ENCODE measurements at places on chromosomes 16 and 17.

DNA sequence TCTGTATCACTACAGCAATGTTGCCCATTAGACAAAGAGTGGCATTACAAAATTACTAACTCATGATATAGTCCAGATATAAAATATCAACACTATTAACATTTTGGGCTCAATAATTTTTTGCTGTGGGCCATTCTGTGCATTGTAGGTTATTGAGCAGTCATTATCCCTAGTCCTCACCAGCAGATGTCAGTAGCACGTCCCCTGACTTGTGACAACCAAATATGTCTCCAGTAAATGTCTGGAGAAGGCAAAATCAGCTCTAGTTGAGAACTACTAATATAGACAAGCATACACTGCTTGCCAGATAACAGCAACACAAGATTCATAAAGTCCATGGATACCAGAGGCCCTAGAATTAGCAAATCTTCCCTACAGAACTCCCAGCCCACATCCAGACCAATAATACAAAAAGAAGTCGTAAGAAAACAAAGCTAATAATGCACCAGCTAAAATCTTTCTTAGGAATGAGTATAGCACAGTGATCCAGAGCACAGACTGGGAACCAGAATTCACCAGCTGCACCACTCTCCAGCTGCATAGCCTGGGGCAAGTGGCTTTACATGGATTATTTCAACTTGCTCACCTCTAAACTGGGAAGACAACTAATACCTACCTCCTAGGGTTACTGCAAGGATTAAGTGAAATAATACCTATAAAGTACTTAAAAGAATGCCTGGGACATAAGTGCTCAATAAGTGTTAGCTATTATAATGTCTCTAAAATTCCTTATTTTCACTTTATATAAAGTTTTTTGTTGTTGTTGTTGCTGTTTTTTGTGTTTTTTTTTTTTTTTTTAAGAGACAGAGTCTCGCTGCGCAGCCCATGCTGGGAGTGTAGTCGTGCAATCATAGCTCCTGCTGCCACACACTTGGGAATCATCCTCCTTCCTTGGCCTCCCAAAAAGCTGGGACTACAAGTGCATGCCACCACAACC, 23.7 kb downstream of the HELZ start:
- DNase-seq: no peak

DNA sequence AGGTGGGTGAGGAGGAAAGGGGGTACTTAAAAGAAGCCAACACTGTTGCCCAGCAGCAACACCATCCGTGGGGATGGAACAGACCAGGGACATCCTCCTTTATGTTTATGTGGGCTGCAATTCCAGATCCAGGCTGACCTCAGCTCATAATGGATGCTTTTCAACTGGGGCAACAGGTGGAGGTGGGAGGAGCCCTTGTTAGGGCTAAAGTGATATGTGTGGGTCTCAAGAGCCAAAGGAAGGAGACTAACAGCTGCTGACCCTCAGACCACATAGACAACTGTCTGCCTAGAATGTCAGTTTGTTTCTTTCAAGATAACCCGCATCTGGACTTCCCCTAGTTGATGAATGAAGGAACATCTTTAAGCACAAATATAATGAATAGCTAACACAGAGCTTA, 2.0 kb upstream of the INPP5K start:
- no peak for DNase-seq

DNA sequence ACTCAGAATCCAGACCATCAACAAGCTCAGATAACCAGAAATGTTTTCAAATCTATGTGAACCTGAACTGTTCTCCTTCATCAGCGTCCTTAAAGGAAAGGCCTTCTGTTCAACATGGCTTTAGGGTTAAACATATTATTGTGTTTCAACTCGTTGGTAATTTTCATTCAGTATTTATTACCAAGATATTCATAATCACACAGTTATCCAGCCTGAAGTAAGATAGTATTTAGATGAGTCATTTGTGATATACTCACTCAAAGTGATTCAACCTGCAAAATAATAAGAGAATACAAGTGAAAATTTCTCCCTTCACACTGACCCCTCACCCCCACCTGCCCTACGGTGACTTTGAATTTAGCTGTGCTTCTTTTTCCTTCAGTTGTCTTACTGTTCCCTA, 3.0 kb downstream of the CYLD start:
- no peak for DNase-seq

GRCh38 chr17:42692489-42692888, 10.2 kb downstream of the CNTNAP1 start:
- no peak for DNase-seq

DNA sequence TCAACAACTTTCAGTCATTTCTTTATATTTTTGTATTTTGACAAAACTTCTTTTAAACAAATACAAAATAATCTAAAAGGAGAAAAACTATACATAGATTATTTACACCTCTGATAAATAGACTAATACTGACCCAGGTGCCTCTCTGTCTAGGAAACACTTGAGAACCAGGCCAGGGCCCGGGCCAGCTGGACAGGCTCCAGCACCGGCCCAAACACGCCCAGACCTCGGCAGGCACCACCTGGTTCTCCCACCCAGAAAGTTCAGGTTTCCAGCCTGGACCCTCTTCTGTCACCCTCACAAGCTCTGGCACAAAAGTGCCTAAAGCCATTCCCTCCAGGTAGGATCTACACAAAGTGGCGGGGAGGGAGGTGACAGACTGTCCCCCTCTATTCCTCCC, 97.0 kb upstream of the DNAH17 start:
- no peak for DNase-seq

GRCh38 chr16:10780628-10781027, 37.0 kb downstream of the NUBP1 start:
- no peak for DNase-seq

DNA sequence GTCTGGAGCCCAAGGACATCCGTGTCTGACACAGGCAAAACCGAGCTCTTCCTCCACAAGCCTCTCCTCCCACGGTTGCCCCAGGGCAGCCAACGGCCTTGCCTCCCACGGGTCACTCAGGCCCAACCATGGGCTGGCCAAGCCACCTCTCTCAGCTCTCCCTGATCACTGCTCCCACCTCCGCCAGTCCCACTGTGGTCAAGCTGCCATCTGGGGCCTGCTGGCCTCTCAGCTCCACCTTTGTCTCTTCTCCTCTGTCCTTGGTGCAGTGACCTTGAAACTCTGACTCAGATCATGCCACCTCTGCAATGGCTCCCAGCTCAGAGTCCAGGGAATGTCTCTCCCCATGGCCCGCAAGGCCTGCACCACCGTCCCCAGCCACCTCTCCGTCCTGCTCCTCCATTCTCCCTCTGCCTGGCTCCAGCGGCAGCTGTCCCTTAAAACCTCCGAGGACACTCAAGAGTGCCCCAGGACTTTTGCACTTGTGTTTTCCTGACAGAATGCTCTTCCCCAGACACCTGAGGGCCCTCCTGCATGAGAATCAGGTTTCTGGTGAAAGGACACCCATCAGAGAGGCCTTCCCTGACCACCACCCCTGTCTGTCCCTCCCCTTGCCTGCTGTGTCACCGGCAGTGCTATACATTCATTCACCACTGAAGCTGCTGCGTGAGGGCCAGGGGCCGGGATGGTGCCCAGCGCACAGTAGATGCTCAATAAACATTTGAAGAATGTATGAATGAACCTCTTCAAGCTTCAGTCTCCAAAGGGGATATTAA, 19.3 kb downstream of the PEMT start:
- no peak for DNase-seq

DNA sequence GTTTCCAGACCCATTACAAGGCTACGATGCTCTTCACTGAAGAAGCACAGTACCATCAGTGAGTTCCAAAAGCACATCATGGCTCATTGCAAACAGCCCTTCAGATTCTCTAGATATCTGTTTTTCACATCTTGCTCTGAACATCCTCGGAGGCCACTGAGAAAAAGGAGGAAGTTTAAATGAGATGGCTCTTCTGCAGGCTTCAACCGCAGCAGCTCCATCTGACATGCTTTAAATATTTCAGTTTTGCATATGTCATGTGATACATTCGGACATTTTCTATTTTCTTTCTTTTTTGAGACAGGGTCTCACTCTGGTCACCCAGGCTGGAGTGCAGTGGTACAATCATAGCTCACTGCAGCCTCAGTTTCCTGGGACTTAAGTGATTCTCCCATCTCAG, 396.8 kb downstream of the NPIPA8 start:
- no peak for DNase-seq

DNA sequence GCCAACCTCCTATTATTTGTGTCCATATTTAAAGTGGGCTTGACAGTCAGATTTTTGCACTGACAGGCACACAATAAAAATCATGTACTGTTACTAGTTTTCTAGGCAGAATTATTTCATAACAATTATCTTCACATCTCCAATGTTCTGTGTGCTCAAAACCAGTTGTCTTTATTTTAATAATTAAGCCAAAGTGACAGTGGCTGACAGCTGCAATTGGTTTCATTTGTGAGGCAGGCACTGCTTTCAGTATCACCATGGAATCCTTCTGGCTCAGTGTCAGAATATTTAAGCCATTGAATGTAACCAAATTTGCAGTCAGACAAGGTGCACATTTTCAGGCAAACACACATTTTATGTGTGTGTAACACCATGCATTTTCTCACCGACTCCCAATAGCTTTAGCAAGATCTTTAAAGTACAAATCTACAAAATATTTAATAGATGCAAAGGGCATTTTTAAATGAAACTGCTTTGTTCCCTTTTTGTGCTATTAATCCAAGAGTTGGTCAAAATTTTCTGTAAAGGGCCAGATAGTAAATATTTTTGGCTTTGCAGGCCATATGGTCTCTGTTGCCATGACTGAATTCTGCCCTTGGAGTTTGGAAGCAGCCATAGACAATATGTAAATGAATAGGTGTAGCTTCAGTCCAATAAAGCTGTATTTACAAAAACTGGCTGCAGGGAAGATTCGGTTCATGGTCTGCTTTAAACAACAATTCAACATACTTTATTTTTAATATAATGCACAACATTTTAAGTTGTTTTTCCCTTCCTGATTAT, 486.0 kb downstream of the KCNJ2 start:
- no peak for DNase-seq

- no peak for DNase-seq
These were observed 55.5 kb downstream of the SNX11 start for GRCh38 chr17:48162946-48163506.

DNA sequence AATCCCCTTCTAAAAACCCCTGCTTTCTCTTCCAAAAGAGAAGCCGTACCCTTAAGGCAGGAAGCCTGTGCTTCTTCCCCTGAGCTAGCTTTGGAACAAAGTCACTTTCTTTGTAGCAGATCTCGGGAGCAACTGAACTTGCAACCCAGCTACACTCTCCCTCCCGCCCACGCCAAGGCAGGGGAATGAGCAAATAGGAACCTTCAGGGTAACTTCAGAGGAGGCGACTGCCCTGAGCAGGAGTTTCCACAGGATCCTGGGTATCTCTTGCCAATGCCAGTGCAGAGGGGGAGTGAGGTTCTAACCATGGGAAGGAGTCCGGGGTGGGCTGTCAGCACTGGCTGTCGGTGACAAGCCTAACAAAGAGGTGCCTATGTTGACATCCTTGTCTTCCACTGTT, 5.9 kb upstream of the PIRT start:
- no peak for DNase-seq

DNA sequence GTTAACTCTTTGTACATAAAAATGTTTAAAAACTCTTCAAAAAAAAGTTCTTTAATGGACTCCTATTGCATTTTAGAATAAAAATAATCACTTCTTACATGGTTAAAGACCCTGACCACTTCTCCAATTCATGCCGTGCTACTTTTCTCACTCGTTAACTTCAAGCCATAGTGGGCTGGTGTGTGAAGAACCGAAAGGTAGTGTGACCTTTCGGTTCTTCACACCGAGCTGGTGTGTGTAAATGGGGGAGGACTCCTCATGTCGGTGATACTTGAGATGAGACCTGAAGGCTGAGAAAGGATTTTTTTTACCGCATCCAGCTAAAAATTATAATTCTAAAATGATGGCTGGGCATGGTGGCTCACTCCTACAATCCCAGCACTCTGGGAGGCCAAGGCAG, 22.1 kb downstream of the RFFL start:
- no peak for DNase-seq

- DNase-seq: no peak
These were observed 38.3 kb upstream of the AKTIP start for GRCh38 chr16:53541326-53541725.

GRCh38 chr16:59341368-59341767, 607.3 kb upstream of the GOT2 start:
- DNase-seq: no peak

GRCh38 chr16:84368308-84368996, at the start of gene ATP2C2:
TSS of gene ATP2C2 (plus strand) at chr16:84368538. CDS start at chr16:84368616, 78 bp downstream.
- no peak for DNase-seq

DNA sequence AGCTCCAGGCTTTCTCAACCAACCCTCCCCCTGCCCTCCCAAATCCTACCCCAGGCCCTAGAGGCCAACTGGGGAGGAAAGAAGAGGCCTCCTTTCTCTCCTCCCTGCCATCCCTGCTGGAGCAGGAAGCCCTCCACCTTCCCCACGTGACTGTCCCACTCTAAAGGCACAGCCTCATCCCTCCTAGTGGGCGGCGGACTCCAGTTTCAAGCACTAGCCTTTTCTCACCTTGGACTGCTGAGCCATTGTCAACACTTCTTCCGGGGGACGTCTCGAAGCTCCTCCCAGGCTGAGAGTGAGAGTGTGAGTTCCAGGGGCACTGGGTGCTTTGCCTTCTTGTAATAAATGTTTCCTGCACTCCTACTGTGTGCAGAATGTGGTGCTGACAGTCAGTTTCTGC, 21.4 kb upstream of the IRX6 start:
- DNase-seq: no peak

DNA sequence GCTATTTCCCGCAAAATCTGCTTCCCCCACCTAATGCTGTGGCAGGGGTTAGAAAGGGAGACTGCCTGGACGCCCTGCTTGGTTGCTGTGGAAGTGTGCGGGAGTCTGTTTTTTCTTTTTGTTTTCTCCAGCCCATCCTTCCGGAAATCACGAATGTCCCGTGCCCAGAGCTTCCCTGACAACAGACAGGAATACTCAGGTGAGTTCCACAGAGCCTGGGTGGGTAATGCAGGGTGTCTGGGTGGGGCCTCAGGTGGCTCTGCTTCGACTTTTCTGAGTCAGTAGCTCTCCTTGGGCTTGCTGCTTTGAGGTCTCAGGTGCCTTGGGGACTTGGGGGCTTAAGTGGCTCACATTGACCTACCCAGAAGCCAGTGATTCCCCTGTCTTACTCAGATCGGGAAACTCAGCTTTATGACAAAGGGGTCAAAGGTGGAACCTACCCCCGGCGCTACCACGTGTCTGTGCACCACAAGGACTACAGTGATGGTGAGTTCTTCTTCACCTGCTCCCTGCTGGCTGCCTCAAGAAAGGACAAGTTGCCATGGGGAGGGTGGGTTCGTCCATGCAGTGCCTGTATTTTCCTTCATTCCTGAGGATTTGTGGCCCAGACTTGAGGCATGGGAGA, 11.4 kb downstream of the LIMD2 start:
- DNase-seq: no peak

- no peak for DNase-seq
These were observed 104.5 kb downstream of the NLK start for GRCh38 chr17:28147017-28147416.

DNA sequence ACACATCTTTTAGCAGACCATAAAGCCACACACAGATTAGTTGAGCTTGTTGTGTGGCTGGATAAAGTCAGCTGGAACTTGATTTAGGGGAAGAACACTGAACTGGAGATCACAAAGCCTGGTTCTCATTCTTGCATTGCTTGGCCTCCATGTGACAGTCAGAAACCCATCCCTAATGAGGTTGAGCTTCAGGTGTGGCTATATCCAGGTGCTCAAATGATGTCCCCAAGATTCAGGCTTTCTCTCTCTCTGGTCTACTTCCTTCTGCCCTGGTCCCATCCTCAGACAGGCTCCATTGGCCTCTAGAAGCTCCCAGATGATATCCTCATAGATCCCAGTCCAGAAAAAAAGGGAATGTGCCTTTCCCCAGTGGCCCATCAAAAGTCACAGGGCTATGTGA, 9.6 kb upstream of the BRD7 start:
- no peak for DNase-seq
